Endothelial cell (in vitro differentiated cells): ENCODE measurements at places on chromosomes 2 and 18. TPM values are rescaled to one million over a fixed set of nuclear protein-coding genes. Genes with fewer than 3 reads are reported as not detected.

- DNase-seq: no peak
- H3K27me3 ChIP-seq: no peaks in the 10 kb centered on the region
- no peak overlapping the region for H3K4me3 ChIP-seq
- H3K4me1 ChIP-seq: peaks cover 12% of the 10 kb centered on the region
- H3K36me3 ChIP-seq: no peaks in the 10 kb centered on the region
Observed at GRCh38 chr2:191985740-191986139, 138.9 kb upstream of the CAVIN2 start.

FKBP7 gene
- total RNA-seq: 15.5 TPM

DNA sequence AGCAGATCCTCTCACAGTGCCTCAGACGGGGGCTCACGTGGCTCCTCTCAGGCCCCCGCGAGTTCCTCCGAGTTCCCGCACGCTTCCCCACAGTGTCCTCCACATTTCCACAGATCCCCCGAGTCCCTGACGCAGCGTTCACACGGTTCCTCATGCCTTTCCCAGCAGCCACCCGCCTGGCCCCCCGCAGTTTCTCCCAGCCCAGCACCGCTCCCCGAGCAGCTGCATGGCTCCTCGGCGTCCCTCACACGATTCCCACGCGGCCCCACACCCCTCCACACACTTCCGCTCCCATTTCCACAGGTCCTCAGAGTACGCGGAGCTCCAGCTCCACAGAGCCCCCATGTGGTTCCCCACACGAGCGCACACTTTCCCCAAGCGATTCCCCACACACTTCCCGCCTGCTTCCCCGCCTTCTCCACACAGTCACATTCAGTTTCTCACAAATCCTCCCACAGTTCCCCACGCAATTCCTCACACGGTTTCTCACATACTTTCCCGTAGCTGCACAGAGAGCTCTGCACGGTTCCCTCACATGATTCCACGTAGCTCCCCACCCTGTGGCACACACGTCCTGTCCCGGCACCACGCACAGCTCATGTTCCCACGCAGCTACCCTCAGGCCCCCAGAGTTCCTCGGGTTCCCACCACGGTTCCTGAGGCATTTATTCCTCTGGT, 39.9 kb downstream of the KIF1A start:
- DNase-seq: no peak
- no peak overlapping the region for H3K27ac ChIP-seq
- no peaks in the 10 kb centered on the region for H3K36me3 ChIP-seq
- H3K4me1 ChIP-seq: no peaks in the 10 kb centered on the region

NT5DC4 gene
- total RNA-seq: not detected

SERPINB4 gene
- 0.41 TPM for total RNA-seq

DNA sequence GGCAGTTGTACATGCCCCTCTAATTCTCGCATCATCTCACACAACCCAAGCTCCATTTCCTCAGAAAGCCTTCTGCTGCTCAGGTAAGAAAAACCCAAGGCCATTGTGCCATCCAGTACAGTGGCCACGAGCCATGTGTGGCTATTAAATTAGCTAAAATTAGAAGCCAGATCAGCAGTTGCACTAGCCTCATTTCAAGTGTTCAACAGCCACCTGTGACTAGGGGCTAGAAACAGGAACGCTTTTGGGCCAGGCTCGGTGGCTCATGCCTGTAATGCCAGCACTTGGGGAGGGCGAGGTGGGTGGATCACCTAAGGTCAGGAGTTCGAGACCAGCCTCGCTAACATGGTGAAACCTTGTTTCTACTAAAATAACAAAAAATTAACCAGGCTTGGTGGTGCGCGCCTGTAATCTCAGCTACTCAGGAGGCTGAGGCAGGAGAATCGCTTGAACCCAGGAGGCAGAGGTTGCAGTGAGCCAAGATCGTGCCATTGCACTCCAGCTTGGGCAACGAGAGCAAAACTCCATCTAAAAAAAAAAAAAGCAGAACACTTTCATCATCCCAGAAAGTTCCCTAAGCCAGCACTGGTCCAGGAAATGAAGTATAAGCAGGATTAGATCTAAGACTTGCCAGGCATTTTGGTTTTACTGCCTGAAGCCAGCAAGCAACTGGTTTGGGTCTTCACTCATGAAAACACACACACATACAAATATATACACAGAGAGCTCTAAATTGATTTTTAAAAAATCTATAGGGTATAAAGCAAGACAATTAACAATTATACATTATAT, 35.7 kb downstream of the ATP8B1 start:
- DNase-seq: no peak
- H3K4me3 ChIP-seq: no peak overlapping the region
- no peak overlapping the region for H3K27ac ChIP-seq
- H3K27me3 ChIP-seq: peaks cover 8% of the 10 kb centered on the region
- H3K36me3 ChIP-seq: peaks cover 13% of the 10 kb centered on the region

ANKAR gene
- 8.5 TPM for total RNA-seq

- H3K4me1 ChIP-seq: peaks cover 6% of the 10 kb centered on the region
- peak within 1 kb of the TSS; percentile 77 for H3K4me3 ChIP-seq
- H3K27me3 ChIP-seq: peaks cover 17% of the 10 kb centered on the region
- H3K36me3 ChIP-seq: no peaks in the 10 kb centered on the region
Observed at GRCh38 chr2:227163998-227164762, at the start of the genes COL4A3 and COL4A4. Gene COL4A3 (plus strand): TSS chr2:227164624. CDS start chr2:227164727, 103 bp downstream. Gene COL4A4 (minus strand): TSS chr2:227164205. CDS start chr2:227147483, 16,722 bp downstream.

- peak overlapping the region; percentile 95 for H3K4me3 ChIP-seq
- peaks cover 36% of the 10 kb centered on the region for H3K27me3 ChIP-seq
- H3K27ac ChIP-seq: peak overlapping the region; percentile 89
- peaks cover 37% of the 10 kb centered on the region for H3K4me1 ChIP-seq
Observed at GRCh38 chr2:174337337-174338146, 2.8 kb downstream of the SP9 start.

ZNF521 gene
- 238 TPM for total RNA-seq

GRCh38 chr2:30780776-30781330, 26.4 kb downstream of the CAPN13 start:
- H3K4me1 ChIP-seq: peaks cover 15% of the 10 kb centered on the region
- no peak for DNase-seq
- H3K36me3 ChIP-seq: no peaks in the 10 kb centered on the region
- no peak overlapping the region for H3K4me3 ChIP-seq
- no peak overlapping the region for H3K27ac ChIP-seq

DNA sequence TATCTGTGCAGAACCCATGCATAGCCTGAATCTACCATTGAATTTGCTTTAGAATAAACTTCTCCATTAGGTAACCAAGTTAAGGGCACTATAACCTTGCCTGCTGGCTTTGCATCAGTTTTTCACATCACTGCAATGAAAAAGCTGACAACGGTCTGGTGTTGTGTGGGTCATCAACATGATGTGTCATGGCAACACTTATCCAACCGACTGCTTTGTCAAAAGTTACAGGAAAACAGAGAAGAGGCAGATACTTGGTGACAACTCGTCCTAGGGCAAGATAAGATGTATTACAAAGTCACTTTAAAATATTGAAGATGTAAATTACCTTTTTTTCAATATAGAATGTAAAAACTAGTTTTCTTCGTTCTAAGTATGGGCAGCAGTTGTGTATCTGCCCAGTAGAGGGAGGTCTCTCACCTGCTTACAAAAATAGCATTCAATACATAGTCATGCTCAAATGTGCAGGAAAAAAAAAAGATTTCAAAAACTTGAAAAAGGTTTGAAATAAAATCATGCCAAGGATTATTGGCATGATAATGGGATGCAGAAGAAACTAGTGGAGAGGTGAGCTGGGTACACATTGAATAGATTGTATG, 96.3 kb downstream of the EVA1A start:
- H3K4me3 ChIP-seq: no peak overlapping the region
- peaks cover 18% of the 10 kb centered on the region for H3K4me1 ChIP-seq
- no peaks in the 10 kb centered on the region for H3K27me3 ChIP-seq
- no peak overlapping the region for H3K27ac ChIP-seq
- no peak for DNase-seq
- H3K36me3 ChIP-seq: no peaks in the 10 kb centered on the region

DNA sequence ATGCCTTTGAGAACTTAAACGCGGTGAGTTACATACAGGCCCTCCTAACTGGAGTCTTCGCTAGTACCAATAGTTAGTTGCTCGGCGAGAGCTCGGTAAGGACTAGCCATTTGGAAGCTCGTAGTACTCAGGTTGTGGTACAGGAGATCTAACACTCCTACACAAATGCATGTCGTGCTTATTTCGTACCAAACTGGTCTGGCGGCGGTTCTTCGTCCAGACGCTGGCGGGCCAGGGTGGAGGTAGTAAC, 346 bp upstream of the VRK2 start:
- peak overlapping the region; percentile 87 for H3K4me3 ChIP-seq
- H3K27me3 ChIP-seq: no peaks in the 10 kb centered on the region
- H3K4me1 ChIP-seq: no peaks in the 10 kb centered on the region
- no peaks in the 10 kb centered on the region for H3K36me3 ChIP-seq
- DNase-seq: no peak

- peaks cover 1% of the 10 kb centered on the region for H3K27me3 ChIP-seq
- DNase-seq: peak; percentile 7
- no peak overlapping the region for H3K4me3 ChIP-seq
- H3K27ac ChIP-seq: no peak overlapping the region
Observed at GRCh38 chr18:41096504-41096903, 858.5 kb upstream of the PIK3C3 start.

FAM124B gene
- 269 TPM for total RNA-seq
